ENCODE measurements at places on chromosomes 5 and 9. TPM values are rescaled to one million over a fixed set of nuclear protein-coding genes. Genes with fewer than 3 reads are reported as not detected.

Gene IGFBPL1
- not detected for total RNA-seq

Gene FOXD4L6
- under 0.01 TPM for total RNA-seq

Gene HRH2
- total RNA-seq: not detected

Gene ZNF879
- 5.5 TPM for total RNA-seq

Gene SLC34A1
- 0.14 TPM for total RNA-seq

Gene GABBR2
- total RNA-seq: under 0.01 TPM

Gene UTP15
- total RNA-seq: 41.1 TPM

Gene NUTM2F
- total RNA-seq: not detected

Gene WDR38
- total RNA-seq: not detected

Gene FBP2
- total RNA-seq: not detected

Gene STK32A
- 3.1 TPM for total RNA-seq

Gene MUSK
- total RNA-seq: not detected

Gene ADAMTS16
- not detected for total RNA-seq

Gene CDH18
- under 0.01 TPM for total RNA-seq

Gene TDRD7
- 6.8 TPM for total RNA-seq

Gene OR1Q1
- total RNA-seq: not detected

Gene SPATA31D4
- total RNA-seq: not detected

Gene SIMC1
- 7.3 TPM for total RNA-seq

Gene ADGRD2
- total RNA-seq: 0.34 TPM

Gene NDUFS6
- total RNA-seq: 37.1 TPM

Gene IFNE
- 3.4 TPM for total RNA-seq

Gene KIAA1191
- total RNA-seq: 101 TPM

Gene CKMT2
- total RNA-seq: 0.36 TPM

Gene PHAX
- 51.3 TPM for total RNA-seq

Gene PCDH12
- 0.34 TPM for total RNA-seq

Gene COL5A1
- total RNA-seq: 0.57 TPM

Gene EFNA5
- 18.7 TPM for total RNA-seq

Gene PAPPA
- total RNA-seq: 0.68 TPM

Gene TICAM2
- 0.50 TPM for total RNA-seq

Gene DRD1
- total RNA-seq: not detected

Gene OBP2A
- total RNA-seq: not detected

Gene CAVIN4
- 0.43 TPM for total RNA-seq

Gene SRP19
- total RNA-seq: 152 TPM

Gene CRB2
- total RNA-seq: not detected

Gene GARIN3
- total RNA-seq: not detected

Measured in nasal cavity respiratory epithelium epithelial cell of viscerocranial mucosa (primary cell).